ENCODE measurements at places on chromosomes 5 and 9.
A peak's percentile ranks its signal among the peaks of the same experiment; 100 is the strongest.

DNA sequence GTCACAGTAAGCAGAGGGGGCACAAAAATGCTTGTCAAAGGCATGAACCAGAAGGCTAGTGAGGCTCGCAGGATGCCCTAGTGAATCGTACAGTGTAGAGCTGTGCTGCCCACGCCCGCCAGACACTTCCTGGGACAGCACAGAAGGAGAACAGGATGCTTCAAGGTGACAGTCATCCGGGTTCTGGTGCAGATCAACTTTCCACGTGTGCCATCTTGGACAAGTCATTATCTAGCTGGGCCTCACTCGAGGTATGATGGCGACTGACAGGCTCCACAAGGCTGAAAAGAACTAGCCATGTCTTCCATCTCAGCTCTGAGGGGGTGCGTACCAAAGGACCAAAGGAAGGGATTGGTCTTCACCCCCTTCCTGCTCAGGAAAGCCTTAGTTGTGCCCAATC lies 14.0 kb downstream of the SPRY4 start:
- DNase-seq: no peak

DNA sequence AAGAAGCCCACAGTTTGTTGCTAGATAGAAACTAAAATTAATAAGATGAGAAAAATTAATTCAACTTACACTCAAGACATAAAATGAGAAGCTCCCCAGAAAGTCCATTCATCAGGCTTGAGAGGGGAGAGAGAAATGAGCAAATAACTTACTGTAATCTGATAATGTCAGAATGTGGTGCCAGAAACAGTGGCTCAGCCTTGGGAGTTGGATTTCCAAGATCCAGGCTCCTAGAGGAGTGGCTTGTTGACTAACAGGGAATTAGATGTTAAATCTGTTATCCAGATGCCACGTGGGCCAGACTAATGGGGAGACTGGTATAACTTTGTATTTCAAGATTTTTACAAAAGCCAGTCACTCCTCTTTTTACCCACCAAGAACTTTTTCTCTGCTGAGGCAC lies 458.2 kb downstream of the GADD45G start:
- DNase-seq: no peak

DNA sequence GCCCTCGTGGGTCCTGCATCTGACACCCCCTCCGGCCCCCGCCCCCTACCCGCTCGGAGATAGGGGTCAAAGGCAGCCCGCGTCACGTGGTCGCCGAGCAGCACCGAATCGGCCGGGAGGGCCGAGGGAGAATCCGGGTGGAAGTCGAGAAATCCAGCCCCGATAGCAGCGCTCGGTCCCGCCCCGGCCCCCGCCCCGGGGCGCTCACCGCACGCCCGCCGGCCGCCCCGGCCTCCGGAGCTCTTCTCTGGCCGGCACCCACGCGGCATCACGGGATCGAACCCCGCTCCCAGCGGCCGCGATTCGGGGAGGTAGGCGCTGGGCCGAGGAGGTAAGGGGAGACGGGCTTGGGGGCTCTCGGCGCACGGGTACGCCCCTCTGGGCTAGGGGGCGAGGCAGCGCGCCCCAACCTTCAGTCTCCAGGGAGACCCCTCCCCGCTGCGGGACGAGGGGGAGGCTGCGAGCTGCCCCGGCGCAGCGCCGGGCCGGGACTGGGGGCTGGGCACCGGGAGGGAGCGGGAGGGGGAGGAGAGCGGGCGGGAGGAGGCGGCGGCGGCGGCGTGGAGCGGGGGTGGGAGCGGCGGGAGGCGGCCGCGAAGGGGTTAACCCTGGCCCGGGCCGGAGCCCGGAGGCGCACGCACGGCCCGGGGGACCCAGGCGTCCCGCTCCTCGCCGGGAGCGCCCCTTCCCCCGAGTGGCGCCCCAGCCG lies 22.1 kb upstream of the NDST1 start:
- DNase-seq: peak; percentile 73

GRCh38 chr5:158431369-158432029 lies 572.6 kb upstream of the CLINT1 start:
- DNase-seq: peak; percentile 87

- peak; percentile 42 for DNase-seq
Measured at GRCh38 chr5:157366741-157367674, 93.0 kb upstream of the NIPAL4 start.

- no peak for DNase-seq
Measured at GRCh38 chr5:957748-958485, 50.7 kb upstream of the NKD2 start.

- no peak for DNase-seq
Measured at GRCh38 chr9:96646081-96646991, 8.8 kb downstream of the PRXL2C start.

DNA sequence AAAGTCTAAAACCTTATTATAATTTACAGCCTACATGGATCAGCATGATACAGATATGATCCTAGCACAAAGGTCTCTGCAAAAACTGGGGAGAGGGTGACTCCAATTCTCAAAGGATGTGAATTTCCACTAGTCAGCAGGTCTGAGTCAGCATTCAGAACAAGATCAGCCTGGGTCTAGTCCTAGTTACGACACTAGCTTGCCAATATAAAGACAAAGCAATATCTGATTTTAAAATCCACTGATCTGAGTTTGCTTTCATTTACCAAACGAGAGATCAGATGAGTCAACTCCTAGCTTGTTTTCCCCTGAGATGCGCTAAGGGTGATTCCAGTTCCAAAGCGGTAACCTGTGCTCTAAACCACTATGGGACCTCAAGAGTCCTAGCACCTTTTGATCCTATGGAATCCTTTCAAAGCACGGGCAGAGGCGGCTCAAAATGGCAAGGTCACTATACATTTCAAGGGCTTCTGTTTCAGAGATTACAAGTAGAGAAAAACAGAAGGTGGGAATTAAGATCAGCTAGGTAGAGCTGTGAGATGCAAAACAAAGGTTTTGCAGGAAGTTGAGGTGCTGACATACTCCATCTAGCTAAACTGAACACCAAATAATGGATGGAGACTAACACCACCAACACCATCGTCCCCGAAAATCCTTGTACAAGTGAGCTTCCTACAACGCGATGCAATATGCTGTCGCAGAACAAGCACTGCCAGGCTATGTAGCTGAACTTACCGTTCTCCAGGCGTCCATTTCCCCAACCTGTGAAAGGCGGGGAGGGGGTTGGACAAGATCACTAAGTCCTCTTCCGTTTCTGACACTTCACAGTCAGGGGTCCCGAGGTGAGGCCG lies 906 bp downstream of the SLC25A51 start:
- no peak for DNase-seq
